ENCODE measurements at places on chromosomes 11 and 22.
A peak's percentile ranks its signal among the peaks of the same experiment; 100 is the strongest.

- no peak for DNase-seq
Measured at GRCh38 chr11:112223121-112223520, 3.1 kb upstream of the PTS start.

GRCh38 chr11:61533401-61533800 lies 24.9 kb downstream of the LRRC10B start:
- DNase-seq = no peak

GRCh38 chr11:108204929-108205499 lies 17.4 kb downstream of the NPAT start:
- no peak for DNase-seq

GRCh38 chr22:36164621-36165020 lies 4.1 kb upstream of the APOL3 start:
- DNase-seq = no peak

DNA sequence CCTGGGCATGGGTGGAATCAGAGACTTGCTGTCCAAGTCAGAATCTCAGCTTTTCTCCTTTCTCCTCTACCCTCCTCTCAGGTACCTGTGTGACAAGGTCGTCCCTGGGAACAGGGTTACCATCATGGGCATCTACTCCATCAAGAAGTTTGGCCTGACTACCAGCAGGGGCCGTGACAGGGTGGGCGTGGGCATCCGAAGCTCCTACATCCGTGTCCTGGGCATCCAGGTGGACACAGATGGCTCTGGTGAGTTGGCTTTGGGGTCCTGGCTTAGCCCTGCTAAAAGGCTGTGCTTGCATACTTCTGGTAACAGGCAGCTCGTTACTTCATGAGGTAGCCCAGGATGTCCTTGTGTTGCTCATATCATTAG lies 10.7 kb downstream of the MCM5 start:
- no peak for DNase-seq

- DNase-seq = no peak
Measured at GRCh38 chr11:43404406-43404805, 45.7 kb downstream of the TTC17 start.

- no peak for DNase-seq
Measured at GRCh38 chr11:64762277-64762673, 2.5 kb upstream of the PYGM start.

GRCh38 chr11:129418039-129418438 lies 42.4 kb downstream of the BARX2 start:
- no peak for DNase-seq

- DNase-seq = no peak
Measured at GRCh38 chr11:62439785-62440602, 21.2 kb downstream of the SCGB1A1 start.

DNA sequence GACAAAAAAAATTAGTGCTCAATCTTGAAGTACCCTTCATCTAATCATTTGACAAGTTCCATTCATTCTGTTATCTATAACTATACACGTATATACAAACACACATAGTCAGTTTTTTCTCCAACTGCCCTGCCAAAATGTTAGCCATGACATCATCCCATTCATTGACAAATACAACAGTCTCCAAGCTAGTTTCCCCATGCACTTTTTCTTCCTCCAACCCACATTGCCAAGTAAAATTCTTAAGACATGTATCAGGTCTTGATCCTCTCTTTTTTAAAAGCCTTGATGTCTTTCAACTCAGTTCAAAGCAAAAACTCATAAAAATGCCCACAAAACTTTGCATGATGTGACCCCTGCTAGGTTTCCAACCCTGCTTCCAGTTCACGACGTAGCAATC lies 58.1 kb downstream of the DDI1 start:
- DNase-seq = no peak

DNA sequence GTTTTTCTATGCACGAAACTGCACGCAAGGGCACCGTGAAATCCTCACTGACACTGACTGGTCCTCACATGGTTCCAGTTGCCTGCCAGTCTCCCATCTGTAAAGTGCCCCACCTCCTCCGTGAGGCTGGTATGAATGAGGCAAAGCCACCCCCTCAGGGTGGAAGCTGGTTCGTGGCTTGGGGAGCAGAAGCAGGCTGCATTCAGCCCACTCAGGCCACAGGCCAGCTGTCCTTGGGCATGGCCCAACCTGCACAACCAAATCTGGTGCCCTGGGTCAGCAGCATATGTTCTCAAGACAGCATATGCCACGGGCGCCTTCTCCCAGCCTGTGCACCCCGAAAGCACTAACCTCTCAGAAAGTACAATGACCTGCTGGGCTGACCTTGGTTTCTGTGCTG lies 29.3 kb downstream of the SERPINH1 start:
- no peak for DNase-seq

DNA sequence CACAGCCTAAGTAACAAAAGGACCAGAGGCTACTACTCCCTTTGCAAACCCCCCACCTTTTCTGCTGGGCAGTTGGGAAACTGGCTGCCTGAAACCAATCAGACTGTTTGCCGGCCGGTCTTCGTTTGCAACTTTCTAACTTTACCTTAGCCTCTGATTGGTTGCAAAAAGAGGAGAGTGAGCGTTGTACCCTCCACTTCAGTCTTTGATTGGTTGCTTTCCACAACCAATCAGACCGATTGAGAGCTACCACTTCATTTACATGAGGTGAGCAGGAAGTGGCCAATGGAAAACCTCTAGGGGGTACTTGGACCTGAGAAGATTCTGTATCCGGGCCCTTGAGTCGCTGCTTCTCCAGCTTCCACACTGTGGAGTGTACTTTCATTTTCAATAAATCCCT lies 18.8 kb upstream of the CLNS1A start:
- DNase-seq = no peak

GRCh38 chr11:59918987-59919589 lies 19.1 kb upstream of the OOSP1 start:
- no peak for DNase-seq

DNA sequence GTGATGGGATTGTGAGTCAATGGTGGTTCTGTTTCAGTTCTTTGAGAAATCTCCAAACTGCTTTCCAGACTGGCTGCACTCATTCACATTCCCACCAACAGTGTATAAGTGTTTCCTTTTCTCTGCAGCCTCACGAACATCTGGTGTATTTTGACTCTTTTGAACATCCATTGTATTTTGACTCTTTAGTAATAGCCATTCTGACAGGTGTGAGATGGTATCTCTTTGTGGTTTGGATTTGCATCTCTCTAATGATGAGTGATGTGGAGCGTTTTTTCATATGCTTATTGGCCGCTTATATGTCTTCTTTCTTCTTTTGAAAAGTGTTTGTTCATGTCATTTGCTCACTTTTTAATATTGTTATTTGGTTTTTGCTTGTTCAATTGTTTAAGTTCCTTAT lies 19.4 kb downstream of the NELL1 start:
- DNase-seq = no peak

GRCh38 chr11:116596346-116597260 lies 176.2 kb downstream of the BUD13 start:
- DNase-seq = no peak

- no peak for DNase-seq
Measured at GRCh38 chr11:77524539-77524938, 50.6 kb upstream of the PAK1 start.

DNA sequence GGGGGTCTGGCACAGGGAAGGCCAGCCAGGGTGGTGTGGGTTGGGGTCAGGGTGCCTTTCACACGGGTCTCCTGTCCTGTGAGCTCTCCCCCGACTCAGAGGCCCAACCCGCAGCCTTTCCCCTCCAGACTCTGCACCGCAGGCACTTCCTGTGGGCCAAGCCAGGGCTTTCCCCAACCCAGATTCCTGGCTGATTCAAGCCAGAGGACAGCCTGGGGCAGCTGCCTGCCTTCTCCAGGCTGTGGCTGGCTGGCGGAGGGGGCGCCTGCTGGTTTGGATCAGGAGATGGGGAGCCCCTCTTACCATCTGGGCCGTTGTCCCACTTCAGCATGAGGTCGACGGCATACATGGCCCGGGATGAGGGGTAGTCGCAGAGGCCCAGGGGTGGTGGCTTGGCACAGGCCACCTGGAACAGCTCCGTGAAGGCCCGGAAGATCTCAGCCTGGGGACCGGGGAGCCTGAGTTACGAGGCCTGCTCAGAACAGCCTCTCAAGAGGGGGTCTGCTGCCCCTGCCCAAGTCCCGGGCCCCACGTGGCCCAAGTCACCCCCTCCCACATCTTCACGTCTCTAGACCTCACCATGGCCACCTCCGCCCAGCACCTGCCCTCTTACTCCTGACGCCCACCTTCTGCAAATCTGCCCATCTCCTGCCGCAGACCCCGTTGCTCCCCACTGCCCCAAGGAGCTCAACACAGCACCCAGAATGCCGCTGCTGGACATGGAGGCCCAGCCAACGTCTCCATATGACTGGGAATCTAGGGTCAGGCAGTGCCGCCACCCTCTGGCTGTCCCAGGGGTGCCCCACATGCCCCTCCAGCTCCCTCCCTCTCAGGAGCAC lies 17.3 kb downstream of the TSPO start:
- DNase-seq = no peak

DNA sequence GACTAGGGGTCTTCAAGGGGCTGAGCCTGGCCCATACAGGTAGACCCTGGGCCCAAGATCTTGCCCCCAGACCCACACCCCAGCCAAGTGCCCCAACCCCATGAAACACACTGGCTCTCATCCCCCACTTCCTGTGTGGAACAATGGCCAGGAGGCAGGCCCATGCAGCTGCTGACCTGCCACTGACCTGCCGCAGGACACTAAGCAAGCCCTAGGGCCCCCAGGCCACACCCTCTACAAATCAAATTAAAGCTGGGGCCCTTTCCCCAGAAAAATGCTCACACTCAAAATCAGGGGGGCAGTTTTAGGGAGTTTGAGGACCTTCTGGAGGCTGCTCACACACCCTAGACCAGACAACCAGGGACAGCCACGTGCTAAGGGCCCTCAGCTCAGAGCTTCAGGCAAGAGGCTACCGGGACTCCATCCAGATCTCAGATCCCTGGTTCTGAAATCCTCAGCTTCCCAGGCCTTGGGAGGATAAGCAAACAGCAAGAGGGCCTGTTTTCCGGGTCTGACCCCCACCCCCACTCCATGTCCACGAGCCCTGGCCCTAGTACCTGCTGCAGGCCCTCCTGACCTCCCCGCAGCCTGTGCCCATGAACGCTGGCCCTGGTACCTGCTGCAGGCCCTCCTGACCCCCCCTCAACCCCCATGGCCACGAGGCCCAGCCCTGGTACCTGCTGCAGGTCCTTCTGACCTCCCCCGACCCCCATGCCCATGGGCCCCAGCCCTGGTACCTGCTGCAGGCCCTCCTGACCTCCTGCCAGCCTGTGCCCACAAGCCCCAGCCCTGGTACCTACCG lies 10.0 kb downstream of the CARD10 start:
- no peak for DNase-seq

- peak; percentile 36 for DNase-seq
Measured at GRCh38 chr11:58525037-58525614, 17.2 kb upstream of the OR5B21 start.

GRCh38 chr22:43360576-43360975 lies 17.4 kb upstream of the SCUBE1 start:
- no peak for DNase-seq

- no peak for DNase-seq
Measured at GRCh38 chr11:8219257-8220021, 44.2 kb downstream of the LMO1 start.

GRCh38 chr11:119120639-119121007 lies 757 bp upstream of the HINFP start:
- no peak for DNase-seq

DNA sequence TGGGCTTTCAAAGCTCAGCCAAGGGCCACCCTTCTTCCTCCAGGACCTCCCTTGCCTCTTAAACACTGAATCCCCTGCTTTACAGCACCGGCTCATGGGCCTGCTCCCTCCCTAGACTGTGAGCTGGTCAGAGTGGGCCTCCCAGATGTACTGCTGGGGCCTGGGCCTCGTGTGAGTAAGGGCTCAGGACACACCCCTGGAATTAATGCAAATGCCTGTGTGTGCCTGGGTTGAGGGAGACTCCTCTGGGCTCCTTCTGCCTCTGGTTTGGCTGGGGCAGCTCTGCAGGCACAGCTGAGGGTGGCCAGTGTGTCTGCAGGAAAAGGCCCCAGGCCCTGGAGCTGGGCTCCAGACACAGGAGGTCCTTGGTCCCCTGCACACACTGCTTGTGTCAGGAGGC lies 24.2 kb downstream of the ALX4 start:
- no peak for DNase-seq

DNA sequence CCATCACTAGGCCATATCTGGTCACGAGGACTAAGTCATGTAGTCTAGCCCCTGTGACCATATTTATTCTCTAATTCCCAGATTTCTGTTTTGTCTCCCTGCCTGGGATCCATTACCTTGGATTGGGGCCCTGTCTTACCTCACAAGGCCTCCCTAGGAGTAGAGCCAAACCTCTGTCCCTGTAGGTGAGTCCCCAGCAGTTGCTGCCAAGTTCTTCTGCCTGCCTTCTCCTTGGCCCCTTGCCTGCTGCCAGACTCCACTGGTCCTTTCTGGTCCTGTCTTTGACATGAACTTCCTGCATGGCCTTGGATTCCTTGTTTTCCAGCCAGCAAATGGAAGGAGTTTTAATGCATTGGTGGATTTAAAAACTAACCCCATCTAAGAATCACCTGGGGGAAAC lies 35.6 kb upstream of the CADM1 start:
- no peak for DNase-seq

DNA sequence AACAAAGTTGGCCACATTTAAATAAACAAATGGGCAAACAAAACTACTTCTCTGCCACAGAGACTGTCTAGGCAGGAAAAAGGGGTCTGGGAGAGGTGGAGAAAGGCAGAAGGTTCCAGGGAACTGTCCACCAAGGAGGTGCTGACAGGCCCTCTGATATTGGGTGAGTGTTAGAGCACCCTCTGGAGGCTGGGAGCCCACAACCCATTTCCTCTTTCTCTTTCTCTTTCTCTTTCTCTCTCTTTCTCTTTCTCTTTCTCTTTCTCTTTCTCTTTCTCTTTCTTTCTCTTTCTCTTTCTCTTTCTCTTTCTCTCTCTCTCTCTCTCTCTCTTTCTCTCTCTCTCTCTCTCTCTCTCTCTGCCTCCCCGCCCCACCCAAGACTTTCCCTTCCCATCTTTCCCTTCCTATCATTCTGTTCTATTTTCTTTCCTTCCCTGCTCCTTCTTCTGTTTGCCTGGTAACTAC lies 912.8 kb downstream of the DLG2 start:
- DNase-seq = peak; percentile 1

- DNase-seq = no peak
Measured at GRCh38 chr11:134623711-134624110, 211.7 kb upstream of the B3GAT1 start.

DNA sequence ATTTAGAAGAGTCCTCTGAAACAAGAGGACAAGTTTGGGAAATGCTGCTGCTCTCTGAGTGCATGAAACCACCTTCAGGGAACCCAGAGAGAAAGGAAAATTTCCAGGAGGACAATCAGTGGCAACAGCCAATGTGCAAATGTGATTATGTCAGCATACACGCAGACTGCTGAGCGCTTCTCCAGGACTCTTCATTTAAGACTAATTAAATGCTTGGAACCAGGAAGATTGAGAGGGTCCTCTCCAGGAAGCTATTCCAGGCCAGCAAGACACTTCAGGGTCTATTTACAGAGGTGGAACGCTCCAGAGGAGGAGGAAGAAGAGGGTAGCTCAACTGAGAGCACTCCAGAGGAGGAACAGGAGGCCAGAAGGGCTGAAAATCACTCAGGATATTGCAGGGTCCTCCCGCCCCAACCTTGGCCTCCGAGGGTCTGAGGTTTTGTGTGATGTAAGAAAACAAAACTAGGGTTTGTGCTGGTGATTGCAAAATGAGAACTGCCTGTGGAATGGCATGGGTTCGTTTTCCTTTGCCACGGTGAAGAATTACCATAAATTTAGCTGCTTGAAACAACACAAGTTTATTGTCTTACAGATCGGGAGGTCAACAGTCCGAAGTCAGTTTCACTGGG lies 14.1 kb upstream of the HTR3A start:
- no peak for DNase-seq

GRCh38 chr22:50544078-50544745 lies 1.5 kb upstream of the KLHDC7B start:
- DNase-seq = no peak

- no peak for DNase-seq
Measured at GRCh38 chr11:129237456-129237855, 45.3 kb upstream of the ARHGAP32 start.

Measured in GM18507 (cell line).